Right ventricle myocardium inferior (tissue), 1 donor: ENCODE measurements at places on chromosomes 6 and 20. TPM values are rescaled to one million over a fixed set of nuclear protein-coding genes. Genes with fewer than 3 reads are reported as not detected.

DNA sequence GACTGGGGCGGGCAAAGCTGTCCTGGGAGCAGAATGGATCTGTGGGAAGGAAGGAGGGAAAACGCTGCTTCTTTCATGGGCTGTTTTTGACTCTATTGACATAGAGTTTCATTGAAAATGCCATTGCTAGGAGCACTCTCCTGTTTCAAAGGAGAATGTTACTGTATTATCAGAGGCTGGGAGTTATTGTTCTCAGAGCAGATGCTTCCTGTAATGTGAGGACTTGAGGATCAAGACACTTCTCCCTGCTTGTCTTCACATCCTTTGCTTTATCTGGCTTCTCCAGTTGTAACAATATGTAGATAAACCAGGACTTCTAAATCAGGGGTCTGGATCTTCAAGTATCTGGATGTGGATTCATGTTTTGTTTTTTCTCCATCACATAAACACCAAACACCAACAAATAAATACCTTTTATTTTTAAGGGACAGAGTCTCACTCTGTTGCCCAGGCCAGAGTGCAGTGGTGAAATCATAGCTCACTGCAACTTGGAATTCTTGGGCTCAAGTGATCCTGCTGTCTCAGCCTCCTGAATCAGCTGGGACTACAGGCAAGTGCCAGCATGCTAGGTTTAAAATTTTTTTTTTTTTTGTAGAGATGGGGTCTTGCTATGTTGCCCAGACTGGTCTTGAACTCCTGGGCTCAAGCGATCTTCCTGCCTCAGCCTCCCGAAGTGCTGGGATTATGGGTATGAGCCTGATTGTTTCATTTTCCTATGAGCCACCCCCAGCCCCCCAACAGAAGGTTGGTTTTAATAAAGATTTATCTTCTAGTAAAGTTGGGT is 3.9 kb downstream of the CD109 start:
- no peak for DNase-seq

DNA sequence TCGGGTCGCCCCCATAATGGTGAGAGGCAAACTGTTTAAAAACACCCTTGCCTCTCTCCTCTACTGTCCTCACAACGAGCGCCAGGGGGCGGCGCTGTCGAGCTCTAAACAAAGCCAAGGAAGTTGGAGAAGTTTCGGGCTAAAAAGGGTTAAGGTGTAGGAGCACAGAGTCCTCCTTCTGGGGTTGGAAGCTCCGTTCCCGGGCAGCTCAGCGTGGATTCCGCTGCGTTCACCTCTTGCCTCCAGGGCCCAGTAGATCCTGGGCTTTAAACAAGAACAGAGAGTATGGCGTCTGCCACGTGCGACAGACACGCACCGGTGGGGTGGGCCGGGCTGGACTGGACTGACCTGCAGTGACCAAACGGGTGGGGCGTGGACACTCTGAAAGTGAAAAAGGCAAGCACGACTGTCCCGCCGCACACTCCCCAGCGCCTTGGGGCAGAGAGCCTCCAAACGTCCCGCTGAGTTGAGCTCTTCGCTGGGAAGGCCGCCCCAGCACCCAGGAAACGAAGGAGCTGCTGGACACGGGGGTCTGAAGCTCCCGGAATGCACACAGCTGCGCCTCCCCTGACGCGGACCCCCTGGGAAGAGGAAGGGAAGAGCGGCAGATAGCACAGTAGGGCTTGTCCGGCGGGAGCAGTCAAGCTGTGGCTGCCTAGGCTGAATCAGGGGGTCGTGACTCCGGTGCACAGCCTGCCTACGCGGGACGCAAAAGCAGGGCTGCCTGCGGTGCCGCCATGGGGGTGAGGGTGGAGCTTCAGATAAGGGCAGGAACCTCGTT is 1.6 kb upstream of the THBD start:
- peak; percentile 95 for DNase-seq

Gene NEU1
- total RNA-seq: 25.6 TPM

DNA sequence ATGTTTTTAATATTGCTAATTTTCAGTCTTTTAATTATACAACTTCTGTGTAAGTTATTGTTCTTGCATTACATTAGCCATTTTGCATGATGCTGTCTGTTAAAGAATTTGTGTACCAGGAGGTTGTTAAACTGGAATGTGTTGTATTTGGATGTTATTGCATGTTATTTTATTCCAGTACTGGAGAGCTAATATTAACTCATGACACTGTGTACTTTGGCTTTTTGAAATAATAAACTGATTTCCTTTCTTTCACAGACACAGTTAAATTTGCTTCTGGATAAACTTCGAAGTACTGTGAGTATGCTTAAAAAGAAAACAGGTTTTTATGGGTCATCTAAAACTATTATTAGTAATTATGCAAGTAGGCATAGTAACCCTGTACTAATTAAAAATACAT is 121.3 kb downstream of the MYO6 start:
- no peak for DNase-seq

Gene FNDC1
- 1.5 TPM for total RNA-seq

- DNase-seq: no peak
Measured at GRCh38 chr20:21028436-21028835, 77.7 kb downstream of the LINC00237 start.

DNA sequence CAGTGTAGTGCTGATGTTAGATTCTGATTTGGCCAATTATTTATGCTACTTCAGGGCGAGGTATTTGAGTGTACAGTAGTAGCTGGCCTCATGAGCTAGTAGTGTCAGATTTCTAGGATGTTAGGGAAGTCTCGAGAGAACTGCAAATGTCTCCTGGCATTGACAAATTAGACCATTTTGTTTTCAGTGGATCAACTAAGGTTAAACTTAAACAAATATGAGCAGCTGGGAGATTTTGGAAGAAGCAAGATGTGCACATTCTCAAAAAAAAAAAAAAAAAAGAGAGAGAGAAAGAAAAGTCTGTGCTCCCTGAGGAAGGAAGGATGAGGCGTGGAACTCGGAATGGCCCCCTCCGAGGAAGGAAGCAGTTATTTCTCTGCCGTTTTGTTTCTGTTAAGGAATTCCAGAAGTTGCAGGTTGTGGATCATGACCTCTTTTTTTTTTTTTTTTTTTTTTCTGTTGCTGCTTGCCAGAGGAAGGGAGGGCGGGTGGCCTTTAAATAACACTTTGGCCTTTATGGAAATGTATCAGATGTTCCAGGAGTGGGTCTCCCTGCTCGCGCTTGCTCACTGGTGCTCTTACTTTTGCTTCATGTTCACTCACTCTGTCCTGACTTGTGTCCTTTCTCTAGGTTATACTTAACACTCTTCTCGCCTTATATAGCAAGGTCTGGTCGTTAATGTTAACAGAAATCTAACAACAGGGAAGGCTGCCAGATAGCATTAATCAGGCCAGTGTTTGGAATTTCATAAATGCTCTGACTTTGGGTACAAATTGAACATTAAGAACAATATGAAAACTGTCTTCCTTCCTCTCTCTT is 124.4 kb downstream of the TCP11 start:
- DNase-seq: no peak

DNA sequence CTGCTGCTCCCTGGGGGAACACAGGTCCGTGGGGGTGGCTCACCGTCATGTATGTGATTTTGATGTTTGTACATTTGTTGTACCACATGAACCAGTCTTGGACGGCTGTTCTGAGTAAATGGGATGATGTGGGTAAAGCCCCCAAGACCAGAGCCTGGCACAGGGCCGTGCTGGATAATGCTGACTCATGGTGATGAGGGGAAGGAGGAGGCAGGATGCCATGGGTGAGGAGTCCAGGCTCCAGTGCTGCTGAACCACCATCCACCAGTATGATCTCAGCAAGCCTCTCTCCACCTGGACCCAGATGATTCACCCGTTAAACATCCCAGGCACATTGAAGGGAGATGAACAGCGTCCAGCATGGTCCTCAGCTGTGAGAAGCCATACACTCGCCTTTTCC is 9.6 kb upstream of the APCDD1L start:
- no peak for DNase-seq

Gene KIAA0408
- total RNA-seq: 3.2 TPM

DNA sequence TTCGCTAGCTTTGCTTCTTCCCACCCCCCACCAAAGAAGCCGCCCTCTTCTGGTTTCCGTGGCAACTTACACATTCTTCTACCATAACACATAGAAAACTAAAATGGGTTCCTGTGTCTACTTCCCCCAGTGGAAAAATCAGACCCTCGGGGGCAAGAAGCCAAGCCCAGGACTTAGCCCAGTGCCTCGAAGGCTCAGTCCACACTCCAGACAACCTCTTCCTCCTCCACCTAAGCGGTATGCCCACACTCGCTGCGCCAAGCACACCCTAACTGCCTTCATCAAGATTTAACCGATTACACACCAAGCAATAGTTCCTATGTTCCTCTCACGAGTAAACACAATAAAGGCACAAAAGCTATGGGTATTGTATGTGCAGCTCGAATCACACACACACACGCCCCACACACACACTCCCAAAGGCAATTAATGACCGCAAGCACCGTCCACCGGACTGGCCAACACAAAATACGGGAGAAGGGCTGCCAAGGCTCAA is 537 bp downstream of the PPIL4 start:
- DNase-seq: peak; percentile 69

Gene EBF4
- 4.7 TPM for total RNA-seq

GRCh38 chr20:46689754-46690085 is 476 bp upstream of the TP53RK start:
- no peak for DNase-seq

DNA sequence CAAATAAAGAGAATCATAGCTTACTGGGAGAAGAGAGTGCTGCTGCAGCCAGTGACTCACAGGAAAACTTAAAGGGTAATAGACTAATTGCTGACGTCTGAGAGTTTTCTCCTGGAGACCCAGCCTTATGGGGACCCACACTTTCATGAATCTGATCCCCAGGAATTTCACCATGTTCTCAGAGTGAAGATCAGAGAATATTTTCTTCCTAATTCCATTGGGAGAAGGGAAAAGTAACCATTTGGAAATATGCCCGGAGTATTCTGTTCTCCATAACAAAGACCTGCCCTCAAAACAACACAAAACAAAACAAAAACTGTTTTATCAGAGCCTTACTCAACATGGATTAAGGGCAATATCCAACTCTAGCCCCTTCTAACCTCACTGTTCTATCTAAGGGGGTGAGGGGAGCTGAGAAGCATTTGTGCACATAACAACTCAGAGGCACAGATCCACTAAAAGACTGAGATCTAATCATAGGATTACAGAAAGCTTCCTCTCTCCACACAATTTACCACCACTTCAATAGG is 168.2 kb upstream of the SSTR4 start:
- DNase-seq: no peak

- DNase-seq: no peak
Measured at GRCh38 chr6:143515061-143515760, 3.7 kb upstream of the FUCA2 start.

- DNase-seq: no peak
Measured at GRCh38 chr6:154301839-154302752, 54.5 kb downstream of the IPCEF1 start.

Gene HLA-DQB1
- total RNA-seq: 3.9 TPM

DNA sequence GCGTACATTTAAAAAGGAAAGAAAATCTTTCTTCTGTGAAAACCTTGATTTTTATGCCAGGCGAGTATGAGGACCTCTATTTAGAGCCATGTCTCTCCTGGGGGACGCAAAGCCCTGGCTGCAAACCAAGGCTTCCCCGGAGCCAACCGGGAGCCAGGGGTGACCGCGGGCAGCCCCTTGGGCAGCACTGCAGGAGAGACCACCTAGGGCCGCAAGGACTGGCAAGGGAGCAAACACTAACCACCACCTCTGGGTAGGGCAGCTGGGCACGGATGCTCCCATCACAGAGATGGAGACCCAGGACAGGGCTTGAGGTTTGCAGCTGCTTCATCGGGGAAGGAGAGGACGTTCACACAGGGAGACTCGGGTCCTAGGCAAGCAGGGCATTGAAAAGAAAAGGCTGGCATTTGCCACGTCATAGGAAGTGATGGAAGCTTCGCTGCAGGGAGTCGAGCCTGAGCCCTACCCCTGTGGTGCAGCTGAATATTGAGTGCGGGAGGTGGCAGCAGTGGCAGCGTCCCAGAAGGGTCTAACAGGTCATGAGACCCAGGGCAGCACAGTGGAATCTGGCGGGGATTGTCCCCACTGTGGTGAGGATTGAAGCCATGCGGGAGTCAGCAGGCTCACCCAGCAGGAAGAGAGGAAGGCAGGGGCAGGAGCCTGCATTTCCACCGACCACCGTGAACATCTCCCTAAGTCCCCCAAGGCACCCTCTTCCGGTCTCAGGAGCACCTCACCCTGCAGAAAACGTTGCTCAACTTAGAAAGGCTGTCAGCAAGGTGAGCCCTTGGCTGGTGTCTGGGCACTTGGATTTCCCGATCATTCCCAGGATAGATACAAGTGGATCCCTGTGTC is 156.2 kb upstream of the CST7 start:
- no peak for DNase-seq

DNA sequence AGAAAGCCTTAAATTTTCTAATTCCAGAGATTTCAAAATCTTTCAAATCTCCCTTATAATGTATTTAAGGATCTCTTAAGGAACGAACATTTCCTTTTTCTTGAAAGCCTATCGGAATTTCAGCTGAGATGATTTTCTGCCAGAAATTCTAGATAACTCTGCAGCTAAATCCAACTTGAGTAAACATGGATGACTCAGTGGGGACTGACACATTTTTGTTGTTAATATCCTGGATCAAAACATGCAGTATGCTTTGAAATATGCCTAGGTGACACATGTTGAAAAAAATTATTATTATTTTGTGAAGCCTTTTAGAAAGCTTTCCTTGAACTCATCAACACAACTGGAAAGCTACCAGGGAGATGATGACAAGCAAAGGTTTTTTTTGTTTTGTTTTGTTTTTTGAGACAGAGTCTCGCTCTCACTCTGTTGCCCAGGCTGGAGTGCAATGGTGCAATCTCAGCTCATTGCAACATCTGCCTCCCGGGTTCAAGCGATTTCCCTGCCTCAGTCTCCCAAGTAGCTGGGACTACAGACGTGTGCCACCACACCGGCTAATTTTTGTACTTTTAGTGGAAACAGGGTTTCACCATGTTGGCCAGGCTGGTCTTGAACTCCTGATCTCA is 140.1 kb upstream of the SNX9 start:
- no peak for DNase-seq

Gene XKR7
- not detected for total RNA-seq

GRCh38 chr20:62691487-62691886 is 17.1 kb upstream of the NTSR1 start:
- no peak for DNase-seq

DNA sequence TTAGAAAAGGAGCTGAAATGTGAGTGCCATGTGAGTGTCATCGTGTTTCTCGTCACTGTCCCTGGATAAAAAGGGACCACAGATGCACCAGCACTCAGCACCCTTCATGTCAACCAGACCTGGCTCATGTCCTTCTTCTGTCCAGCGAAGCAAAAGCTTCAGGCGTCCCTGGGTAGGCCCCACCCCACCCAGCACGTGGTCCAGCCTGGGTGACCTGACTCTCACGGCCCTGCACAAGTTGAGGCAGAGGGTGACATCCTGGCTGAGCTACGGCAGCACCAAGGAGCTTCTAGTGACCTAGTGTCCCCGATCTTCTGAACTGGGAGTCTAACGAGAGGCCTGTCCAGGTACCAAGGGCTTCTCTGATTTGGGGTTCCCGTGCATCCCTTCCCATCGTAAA is 37.8 kb downstream of the PSMG4 start:
- no peak for DNase-seq

DNA sequence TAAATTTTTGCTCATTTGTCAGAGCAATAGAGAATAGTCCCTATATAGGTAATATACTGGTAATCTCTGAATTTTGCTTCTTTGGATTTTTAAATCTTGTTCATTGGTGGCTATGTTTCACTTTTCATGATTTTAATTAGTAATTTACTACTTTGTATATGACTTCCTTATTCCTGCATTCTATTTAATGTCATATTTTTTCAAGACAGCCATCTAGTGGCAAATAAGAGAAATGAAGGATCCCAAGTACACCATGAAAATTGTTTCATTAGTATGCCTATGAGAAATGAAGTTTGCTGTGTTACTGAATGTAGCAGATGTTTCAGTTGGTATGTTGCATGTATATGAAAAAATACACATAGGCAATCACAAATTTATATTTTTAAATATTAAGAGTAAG is 82.4 kb downstream of the ZNF292 start:
- DNase-seq: no peak
